Activated T-cell treated with anti-CD3 and anti-CD28 coated beads for 4 hours (primary cell): ENCODE measurements at places on chromosomes 6 and 20.
A peak's percentile ranks its signal among the peaks of the same experiment; 100 is the strongest.

DNA sequence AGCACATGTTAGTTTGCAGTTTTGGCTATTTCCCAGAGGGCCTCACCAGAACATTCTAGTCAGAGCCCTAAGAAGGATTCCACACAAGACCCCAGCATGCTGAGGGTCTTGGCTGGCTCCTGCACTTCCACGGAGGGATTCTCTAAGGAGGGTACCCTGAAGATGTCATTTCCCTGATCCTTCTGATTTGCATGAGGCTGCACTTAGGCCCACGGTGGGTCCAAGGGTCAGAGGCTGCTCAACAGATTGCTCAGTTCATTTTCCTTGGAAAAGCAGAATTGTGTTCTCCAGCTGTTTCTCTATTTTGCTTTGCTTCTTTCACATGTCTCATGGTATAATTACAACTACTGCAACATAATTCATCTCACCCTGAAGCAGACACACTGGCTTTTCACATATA, 22.2 kb downstream of the PREP start:
- no peak for DNase-seq

DNA sequence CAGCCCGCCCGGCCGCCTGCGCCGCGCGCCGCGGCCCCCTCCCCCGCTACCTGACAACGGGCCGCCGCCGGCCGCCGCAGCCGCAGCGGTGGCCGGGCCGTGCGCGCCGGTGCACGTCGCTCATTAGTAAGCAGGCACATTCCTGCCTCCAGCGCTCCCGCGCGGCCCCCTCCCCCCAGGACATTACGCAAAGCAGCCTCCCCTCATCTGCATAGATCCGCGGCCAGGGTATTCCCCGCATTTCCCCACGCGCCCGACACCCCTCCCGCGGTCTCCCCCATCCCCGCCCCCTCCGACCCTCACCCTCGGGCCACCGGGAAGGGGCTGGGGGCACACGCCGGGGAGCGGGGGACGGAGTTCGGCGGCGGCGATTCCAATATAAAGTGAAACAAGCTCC, at the start of gene HIVEP2:
HIVEP2 (minus strand) TSS at position 128 of the 397 bp plus-strand sequence. CDS start 170,438 bp downstream, outside the sequence.
- peak; percentile 86 for DNase-seq

- no peak for DNase-seq
Observed at GRCh38 chr6:120990866-120991265, 343.4 kb downstream of the TBC1D32 start.

- DNase-seq = no peak
Observed at GRCh38 chr6:69953491-69953890, 87.1 kb downstream of the COL19A1 start.

DNA sequence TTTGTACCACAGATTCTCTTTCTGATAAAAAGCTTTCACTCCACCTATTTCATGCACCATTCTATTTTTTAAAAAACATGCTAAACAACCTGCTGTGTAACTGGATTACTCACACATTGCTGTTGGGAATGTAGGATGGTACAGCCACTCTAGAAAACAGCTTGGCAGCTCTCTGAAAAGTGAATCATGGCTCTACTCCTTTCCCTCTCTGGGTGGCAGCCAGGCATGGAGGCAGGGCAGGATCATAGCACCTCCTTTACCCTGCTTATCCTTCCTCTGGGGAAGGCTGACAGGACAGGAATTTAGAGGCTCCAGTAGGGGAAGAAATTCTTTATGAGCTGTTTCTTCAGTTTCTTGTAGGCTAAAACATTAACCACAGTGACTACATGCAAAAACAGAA, 6.7 kb upstream of the VNN2 start:
- no peak for DNase-seq

DNA sequence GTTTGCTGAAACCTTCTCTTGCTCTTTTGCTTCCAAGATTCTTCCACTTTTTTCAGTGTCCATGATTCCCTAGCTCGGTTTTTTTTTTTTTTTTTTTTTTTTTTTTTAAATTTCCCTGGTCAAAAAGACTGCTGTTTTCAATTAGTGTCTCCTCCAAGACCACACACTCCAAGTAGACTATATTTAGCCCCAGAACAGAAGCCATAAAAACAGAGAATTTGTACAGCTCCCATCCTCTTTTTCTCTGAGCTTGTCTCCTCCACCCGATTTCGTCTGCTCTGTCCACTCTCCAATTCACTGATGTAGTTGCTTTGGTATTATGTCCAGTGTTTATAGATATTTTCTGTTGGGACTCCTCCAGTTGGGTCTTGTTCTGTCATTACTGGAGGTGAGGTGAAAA, 37.6 kb downstream of the RSPH3 start:
- no peak for DNase-seq

GRCh38 chr6:77457720-77458349, 5.5 kb downstream of the HTR1B start:
- no peak for DNase-seq

DNA sequence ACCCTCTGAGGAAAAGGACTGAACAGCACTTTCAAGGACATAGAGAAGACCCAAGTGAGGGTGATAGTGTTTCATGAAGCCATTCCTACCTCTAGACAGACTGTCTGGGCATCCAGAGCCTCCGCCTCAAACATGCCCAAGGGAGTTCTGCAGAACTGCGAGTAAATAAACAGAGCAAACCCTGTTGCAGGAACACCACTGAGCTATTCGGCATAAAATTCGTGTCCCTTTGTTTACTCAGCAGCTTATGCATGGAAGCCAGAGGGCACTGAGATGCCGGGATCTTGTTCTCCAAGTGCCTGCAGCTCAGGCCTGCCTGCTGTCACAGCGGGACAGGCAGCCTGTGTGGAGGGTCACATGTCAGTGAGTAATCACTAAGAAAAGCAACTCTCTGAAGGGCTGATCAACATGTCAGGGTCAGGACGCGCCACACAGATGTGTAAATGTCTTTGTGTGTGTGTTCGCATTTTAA, 164.9 kb upstream of the HEY2 start:
- no peak for DNase-seq

DNA sequence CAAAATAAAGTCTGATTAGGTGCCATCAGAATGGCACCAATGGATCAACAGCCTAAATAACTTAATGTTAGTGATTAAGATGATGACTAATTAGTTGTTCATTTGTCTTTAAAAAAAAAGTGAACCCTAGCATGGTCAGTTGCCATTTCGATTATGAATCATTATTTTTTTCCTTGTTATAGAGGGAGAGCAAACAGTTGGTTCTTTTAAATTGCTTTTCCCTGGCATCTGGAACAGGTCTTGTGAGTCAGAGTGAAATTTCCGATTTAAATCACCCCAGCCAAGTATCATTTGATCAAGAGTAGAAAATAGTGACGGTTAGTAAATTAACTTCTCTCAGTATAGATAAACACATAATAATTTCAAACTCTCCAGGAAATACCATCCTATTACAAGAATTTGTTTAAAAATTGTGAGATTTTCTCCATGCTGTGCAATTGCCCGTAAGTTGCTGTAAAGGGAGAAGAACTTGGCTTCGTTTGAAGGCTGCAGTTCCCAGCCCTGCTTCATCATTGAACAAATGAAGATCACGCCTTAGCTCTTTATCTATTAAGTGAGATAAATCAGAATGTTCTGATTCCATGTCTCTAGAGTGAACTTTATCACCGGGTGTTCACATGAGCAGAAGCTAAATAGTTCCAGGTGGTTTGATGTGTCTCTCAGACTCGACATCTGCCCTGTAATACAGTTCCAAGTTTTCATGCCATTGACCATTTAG, 741.3 kb downstream of the DOK5 start:
- DNase-seq = no peak

- DNase-seq = no peak
Observed at GRCh38 chr6:96058082-96058481, 42.3 kb downstream of the FUT9 start.

GRCh38 chr6:162068340-162068739, 659.2 kb downstream of the PRKN start:
- no peak for DNase-seq

GRCh38 chr6:129429956-129430355, 280.0 kb downstream of the ARHGAP18 start:
- DNase-seq = no peak

DNA sequence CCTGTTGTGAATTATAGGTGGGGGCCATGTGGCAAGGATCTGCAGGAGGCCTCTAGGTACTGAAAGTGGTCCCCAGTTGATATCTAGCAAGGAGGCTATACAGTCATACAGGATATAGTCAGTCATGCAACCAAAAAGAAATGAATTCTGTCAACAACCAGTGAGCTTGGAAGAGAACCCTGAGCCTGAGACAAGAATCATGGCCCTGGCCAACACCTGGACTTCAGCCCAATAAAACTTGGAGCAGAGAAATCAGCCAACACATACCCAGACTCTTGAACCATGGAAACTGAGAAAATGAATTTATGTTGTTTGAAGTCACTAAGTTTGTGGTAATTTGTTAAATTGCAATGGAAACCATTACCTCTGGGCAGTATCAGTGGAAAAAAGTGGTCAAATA, 370.2 kb downstream of the KIF16B start:
- no peak for DNase-seq

DNA sequence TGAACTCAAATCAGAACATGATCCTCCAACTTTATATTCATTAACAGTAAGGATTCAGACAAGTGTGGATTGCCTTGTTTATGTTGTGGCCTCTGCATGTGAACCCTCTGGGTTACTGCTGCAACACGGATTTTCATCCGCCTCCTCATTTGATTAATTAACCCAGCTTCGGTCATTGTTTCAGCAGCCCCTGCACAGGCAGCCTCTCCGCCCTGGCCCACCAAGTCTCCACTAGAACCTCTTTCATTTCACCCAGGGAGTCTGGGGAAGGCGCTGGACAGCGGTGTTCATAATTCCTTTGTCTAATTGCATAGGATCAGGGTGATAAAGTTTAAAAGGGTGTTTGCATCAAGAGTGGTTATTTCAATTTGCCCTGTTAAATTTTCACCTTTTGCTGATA, 15.7 kb downstream of the NKX2-2 start:
- no peak for DNase-seq

GRCh38 chr20:25592135-25592852, 7.0 kb upstream of the NINL start:
- no peak for DNase-seq

GRCh38 chr20:48687117-48687800, 140.5 kb downstream of the PREX1 start:
- no peak for DNase-seq

DNA sequence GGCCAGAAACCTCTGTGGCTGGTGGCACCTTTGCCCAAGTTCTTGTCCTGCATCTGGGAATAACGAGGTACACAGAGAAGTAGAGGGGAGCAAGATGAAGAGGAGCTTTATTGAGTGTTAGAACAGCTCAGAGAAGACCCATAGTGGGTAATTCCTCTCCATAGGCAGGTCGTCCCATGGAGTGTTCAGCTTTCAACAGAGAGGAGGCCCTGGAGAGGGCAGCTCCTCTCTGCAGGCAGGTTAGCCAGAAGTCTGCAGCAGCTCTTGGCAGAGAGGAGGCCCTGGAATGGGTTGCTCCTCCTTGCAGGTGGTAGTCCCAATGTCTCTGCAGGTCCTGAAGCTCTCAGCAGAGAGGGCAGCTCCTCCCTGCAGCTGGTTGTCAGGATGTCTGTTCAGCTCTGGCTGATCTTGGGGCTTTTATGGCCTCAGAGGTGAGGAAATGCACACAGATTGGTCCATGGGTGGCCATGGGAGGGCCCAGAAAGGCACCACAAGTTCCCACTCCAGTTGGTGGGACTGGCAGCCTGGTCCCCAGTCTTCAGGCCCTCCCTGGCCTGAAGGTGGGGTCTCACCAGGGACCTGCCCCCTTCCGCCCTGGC, 89.0 kb downstream of the IPCEF1 start:
- DNase-seq = no peak

DNA sequence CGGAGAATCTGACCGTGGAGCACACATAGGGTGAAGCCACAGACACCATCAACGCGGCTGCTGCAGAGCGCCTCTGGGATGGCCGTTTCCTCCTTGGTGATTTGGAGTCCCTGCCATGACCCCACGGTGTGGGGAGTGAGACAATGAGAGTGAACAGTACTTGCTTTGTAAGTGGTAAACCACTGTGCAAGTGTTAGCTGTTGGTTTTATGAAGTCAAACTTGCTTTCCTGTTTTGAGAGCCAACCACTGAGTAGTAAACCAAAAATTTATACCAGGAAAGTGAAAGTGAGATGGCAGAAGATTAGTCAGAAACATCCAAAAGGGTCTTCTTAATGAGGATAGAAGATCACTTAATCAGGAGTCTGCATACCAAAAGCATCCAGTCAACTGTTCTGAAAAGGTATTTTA, 160.7 kb downstream of the FOXC1 start:
- DNase-seq = no peak

DNA sequence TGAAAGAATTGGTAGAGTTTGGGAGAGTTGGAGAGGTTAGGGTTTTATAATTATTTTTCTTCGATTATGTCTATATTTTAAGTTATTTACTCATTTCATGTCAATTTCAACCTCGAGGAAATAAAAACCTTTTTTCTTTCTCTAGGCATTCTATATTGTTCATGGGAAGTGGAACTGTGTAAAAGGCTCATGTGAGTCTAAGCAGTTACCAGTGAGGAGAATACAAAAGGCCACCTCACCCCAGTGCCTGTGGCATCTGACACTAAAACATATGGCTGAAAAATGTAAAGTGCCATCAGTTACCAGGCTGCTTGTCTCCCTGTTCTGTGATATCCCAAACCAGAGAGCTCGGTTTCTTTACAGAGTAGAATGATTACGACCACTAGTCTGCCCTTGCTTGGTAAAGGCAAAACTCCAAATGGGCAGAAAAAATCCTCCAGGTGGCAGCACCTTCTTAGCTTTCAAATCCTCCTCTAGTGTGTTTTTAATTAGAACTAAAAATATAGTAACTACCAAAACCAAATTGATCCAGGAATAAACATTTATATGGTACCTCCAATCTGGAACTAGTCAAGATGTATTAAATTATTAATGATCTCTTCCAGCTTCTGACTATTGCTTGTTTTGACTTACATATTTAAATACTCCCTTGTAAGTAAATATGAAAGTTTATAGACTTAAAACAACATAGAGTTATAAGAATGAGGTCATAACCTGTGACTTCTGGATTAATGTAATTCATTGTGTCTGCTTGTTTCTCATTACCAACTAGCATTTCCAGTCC, 122.6 kb upstream of the MCHR2 start:
- no peak for DNase-seq

DNA sequence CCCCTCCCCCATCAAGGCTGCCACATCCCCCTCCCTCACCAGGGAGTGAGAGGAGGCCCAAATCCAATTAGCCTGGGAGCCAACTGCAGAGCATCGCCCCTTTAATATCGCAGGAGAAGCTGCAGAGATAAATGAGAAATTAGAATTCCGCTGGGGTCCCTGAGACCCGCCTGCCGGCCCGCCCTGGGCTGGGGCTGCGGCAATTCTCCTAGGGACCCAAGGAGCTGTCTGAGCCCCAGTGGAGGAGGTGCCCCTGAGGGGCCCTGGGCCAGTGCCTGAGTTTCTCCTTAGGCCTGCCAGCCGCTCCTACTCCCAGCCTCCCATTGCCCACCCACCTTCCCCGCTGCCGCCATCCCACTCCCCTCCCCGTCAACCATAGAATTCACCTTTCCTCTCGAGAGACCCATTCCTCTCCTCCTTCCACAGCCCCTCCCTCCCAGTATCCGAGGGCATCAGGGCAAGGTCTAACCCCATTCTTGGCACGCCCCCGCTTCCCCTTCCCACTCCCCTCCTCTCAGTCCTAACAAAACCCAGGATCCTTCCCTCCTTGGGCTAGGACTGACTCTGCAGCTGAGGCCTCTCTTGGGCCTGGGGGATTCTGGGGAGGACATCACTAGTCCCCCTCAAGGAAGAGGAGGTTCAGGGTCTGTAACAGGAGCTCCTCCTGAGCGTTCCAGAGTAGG, 20.0 kb upstream of the CDH22 start:
- no peak for DNase-seq
